ENCODE measurements at places on chromosomes 2 and 18.

DNA sequence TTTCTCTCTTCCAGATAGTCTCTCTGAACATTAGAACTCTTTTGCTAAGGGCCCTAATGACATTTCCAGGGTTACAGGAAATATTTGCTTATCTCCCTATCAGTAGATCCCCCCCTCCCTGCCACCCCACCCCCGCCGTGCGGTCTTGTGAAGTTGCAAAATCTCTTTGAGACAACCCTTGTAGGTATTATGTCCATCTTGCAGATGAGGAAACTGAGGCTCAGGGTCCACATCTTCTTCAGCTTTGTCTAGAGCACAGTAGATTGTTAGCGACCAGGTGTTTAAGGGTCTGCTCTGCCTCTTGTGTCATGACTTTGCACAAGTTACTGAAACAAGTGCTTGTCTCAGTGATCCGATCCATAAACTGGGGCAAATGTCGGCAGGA lies 65.8 kb upstream of the GATA6 start:
- no peak for DNase-seq

- no peak for DNase-seq
Measured at GRCh38 chr2:240159251-240159839, 18.9 kb upstream of the OTOS start.

DNA sequence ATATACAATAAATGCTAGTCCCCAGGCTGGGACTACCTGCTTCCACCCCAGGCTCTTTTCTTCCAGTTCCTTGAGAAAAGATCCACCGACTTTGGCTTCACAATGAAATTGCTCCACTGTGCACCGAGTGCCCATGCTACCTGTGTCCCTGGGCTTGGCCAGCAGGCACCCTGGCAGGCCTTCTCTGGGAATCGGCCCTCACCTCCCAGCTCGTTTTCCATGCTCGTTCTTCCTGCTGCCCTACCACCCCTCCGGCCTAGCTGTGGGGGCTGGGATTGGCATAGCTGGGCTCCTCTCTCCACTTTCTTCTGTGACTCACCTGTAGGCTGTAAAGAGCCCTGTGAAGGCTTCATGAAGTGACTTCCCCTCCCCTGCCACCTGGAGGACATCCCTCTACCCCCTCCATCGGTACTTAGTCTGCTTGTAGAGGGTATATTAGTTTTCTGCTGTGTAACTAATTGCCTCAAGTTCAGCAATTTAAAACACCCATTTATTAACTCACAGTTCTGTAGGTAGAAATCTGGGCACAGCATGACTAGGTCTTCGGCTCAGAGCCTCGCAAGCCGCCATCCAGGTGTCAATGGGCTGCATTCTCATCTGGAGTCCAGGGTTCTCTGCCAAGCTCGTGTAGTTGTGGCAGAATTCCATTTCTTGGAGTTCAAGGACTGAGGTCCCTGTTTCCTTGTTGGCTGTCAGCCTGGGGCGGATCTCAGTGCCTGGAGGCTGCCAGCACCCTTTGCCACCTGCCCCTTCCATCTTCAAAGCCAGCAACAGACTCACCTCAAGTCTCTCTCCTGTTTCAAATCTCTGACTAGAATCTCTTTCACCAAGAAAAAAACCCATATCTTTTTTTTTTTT lies 57.6 kb downstream of the DPYSL5 start:
- DNase-seq: no peak

GRCh38 chr2:17149945-17150344 lies 368.3 kb downstream of the RAD51AP2 start:
- no peak for DNase-seq

- DNase-seq: no peak
Measured at GRCh38 chr2:64558445-64559081, 34.4 kb downstream of the AFTPH start.

DNA sequence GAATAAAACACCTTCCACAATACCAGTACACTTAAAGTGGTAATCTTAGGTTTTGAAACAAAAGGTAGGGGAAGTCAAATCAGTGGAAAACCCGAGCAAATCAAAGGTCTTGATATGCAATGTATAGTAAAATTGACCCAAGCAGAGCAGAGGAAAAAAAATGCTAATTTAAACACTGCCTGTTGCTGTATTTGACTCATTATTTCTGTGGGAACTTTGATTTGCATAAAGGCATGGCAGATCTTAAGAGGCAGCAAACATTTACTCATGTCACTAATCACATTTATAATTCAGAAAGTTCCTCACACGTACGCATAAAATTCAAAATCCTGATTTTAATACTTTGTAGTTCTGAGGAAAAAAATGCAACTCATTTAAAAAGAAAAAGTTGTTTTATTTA lies 64.4 kb downstream of the IKZF2 start:
- no peak for DNase-seq

- DNase-seq: no peak
Measured at GRCh38 chr2:8452979-8453903, 228.6 kb upstream of the ID2 start.

GRCh38 chr2:101149241-101150192 lies 1.7 kb downstream of the TBC1D8 start:
- no peak for DNase-seq

DNA sequence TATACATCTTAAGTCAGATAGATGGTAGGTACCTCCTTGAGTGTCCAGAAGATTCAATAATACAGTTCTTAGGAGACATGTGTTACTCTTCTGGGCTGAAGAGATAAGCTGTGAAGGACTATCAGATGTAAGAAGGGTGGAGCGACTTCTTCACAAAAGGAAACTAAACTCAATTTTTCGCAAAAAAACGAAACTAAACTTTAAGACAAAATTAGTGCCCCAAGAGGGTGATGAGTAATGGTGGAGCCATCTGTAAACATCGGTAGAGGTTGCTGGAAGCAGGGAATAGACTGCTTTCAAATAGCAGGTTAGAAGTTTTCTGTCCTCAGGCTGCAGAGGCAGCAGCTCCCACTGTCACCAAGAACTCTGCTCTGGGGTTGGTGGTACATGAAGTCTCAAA lies 111.6 kb upstream of the TACR1 start:
- no peak for DNase-seq

DNA sequence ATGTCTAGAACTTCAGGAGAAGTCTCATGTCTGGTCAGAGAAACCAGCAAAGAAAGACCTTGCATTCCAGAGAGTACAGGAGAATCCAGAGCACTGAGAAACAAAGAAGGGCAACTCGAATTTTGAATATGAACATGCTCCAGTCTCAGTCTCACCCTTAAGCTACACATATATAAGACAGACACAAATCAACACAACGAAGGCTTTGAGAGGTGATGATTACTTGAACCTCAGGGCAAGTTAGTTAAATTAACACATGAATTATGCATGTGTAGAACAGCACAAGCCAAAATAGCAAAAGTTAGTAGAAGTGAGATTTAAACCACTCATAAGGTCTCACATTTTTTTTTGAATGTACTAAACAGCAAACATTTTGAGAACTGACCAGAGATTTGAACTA lies 29.0 kb upstream of the DOK6 start:
- no peak for DNase-seq

- no peak for DNase-seq
Measured at GRCh38 chr2:160720098-160720497, 226.5 kb upstream of the RBMS1 start.

DNA sequence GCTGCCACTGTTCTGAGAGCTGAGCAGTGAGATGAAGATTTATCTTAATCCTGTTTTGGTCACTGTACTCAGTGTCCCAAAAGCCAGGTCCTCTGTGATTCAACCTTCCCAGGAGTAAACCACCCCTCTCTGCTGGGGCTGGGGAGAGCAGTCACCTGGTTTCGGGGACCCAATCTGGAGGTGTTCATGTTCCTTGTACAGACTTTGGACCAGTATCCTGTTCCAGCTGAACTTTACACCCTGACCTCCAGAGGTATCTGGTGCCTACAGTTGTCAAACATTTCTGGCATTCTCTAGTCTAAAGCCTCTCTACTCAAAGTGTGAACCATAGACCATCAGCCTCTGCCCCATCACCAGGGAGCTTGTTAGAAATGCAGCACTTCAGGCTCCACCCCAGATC lies 22.1 kb downstream of the CERS6 start:
- DNase-seq: no peak

- DNase-seq: no peak
Measured at GRCh38 chr2:67221266-67221665, 175.9 kb upstream of the ETAA1 start.
